Small intestine (tissue), 16 donors: ENCODE measurements at places on chromosomes 12 and 14. TPM values are rescaled to one million over a fixed set of nuclear protein-coding genes. Genes with fewer than 3 reads are reported as not detected.

The FAM90A1 gene
- polyA plus RNA-seq = not detected

The IPO8 gene
- polyA plus RNA-seq = 21.0 TPM

The PRH2 gene
- 0.09 TPM for polyA plus RNA-seq

The HOXC10 gene
- not detected for polyA plus RNA-seq

The NGB gene
- 0.81 TPM for polyA plus RNA-seq

The OAS2 gene
- polyA plus RNA-seq = 2.3 TPM

The LYZ gene
- polyA plus RNA-seq = 144 TPM

The OTOGL gene
- polyA plus RNA-seq = 0.44 TPM

The RIC8B gene
- polyA plus RNA-seq = 5.9 TPM

The C12orf54 gene
- not detected for polyA plus RNA-seq

The RNF34 gene
- polyA plus RNA-seq = 32.4 TPM

The VSIG10 gene
- polyA plus RNA-seq = 30.6 TPM

The NXPH4 gene
- polyA plus RNA-seq = 0.27 TPM

The NUMB gene
- polyA plus RNA-seq = 41.3 TPM

The HOXC9 gene
- polyA plus RNA-seq = 2.2 TPM

The SLC38A4 gene
- not detected for polyA plus RNA-seq

The LMBR1L gene
- 65.4 TPM for polyA plus RNA-seq

The TMEM229B gene
- polyA plus RNA-seq = 11.5 TPM
